ENCODE measurements at places on chromosomes 6 and 20. TPM values are rescaled to one million over a fixed set of nuclear protein-coding genes. Genes with fewer than 3 reads are reported as not detected.
A peak's percentile ranks its signal among the peaks of the same experiment; 100 is the strongest.

GRCh38 chr6:16683641-16684194 lies 77.5 kb downstream of the ATXN1 start:
- peak; percentile 83 for DNase-seq

DNA sequence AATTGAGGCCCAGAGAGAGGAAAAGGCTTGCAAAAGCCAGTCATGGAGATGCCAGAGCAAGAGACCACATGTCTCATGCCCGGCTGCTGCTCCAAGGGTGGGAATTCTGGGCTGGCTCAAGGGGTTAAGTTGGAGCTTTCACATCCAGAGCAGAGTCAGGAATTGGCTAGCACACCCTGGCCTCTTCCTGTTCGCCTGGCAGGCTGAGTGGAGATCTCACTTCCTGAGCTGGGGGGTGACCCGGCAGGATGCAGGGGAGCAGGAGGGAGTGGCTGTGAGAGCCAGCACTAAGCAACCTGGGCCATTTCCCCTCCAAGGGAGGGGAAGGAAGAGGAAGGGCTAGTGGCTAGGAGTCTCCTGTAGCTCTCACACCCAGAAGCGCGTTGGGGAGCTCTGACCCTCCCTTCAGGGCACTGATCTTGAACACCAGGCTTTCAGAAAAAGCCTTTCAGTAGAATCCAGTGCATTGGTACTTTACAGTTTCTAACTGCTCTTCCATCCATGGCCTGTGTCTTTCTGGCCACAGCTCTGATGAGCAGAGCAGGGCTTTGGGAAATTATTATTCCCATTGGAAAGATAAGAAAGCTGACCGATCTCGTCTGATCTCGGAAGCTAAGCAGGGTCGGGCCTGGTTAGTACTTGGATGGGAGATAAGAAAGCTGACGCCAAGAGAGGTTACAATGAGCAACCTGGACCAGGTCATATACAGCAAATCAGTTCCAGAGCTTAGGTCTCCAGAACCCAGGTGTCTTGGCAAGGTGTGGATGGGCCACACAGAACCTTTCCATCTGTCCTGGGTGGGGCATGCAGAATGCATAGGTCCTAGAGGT lies 2.2 kb upstream of the CCM2L start:
- DNase-seq: no peak

The ANKEF1 gene
- 3.5 TPM for total RNA-seq

GRCh38 chr20:59816146-59816738 lies 117.2 kb downstream of the SYCP2 start:
- DNase-seq: no peak

DNA sequence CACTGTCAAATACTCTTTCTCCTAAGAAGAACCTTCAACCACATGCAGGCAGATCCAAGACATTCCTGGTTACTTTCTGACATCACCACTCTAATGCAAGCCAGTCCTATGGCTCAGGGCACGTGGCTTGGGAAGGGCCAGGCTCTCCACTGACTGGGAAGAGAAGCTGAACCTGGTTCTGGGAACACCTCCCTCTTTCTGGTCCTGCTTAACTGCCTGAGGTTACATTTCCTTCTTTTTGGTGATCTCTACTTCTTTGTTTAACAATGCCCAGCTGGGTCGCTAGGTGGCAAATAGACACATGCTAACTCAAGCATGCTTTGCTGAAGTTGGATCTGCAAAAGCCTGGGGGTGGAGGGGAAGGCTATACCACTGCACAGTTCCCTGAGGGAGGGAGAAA lies 249.8 kb downstream of the GMDS start:
- no peak for DNase-seq

The CBLN4 gene
- not detected for total RNA-seq

The BTNL2 gene
- not detected for total RNA-seq

DNA sequence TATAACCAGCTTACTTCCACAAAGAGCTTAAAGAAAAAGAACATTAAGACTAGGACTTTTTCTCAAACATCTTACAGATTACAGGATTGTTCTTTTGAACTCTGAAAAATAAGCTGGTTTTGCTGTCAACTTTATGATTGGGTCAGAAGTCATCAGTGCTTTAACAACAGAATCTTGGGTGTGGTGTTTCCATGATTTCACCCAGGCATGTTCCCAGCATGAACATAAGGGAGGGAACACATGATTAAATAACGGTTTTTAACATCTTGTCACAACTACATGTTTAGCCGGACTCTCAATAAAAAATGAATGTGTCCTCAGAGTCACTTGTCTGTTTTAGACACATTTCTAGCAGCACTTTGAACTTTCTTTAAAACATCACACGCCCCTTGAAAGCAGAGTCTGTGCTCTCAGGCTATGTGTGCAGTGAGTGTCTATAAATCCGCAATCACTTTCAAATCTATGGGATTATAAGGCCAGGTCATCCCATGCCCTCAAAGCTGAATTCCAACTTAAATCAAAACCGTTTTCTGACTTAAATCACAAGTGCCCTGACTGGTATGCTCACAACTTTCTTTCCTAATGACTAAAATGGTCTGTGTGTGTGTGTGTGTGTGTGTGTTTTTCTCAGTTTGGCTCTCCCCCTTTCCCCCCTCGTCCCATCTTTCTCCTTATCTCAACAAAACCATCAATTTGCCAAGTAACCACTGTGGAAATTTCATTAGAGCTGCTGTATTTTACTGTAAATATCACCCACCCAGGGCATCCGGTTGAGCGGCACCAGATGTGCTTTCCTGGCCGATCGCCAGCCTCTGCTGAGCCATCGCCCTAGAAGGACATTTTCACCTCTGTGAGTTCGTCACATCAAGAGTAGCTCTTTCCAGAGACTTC lies 216.8 kb upstream of the DTNBP1 start:
- peak; percentile 83 for DNase-seq

DNA sequence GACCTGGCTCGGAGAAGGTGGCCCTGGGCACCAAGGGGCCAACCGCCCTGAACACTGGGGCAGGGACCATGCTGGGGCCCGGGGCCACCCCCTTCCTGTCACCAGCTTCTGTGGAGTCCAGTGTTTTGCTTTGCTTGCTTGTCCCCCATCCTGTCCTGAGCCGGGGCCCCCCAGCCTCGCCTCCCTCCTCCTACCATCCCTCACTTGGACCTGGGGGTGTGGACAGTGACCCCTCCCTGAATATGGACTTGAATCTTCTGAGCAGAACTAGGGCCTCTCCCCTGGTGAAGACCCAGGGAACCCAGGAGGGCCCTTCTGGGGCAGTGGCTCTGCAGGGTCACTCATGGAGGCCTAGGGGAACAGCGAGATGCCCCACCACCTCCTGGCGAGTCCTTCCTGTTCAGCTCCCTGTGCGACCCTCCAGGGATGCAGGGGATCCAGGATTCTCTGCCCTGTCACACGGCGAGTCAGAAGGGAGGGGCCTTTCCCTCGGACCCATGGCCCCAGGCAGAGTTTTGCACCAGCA lies 41.6 kb downstream of the VSTM2L start:
- DNase-seq: no peak

All from fibroblast of lung (primary cell).